ENCODE measurements at places on chromosomes 7 and 10. TPM values are rescaled to one million over a fixed set of nuclear protein-coding genes. Genes with fewer than 3 reads are reported as not detected.

Gene SORBS1
- 1,110 TPM for total RNA-seq

Gene NYAP1
- total RNA-seq, result 0.92 TPM

Gene AKR1C2
- total RNA-seq, result 44.9 TPM

- DNase-seq, result no peak
These were observed 363.4 kb upstream of the PFKP start for GRCh38 chr10:2703953-2704352.

DNA sequence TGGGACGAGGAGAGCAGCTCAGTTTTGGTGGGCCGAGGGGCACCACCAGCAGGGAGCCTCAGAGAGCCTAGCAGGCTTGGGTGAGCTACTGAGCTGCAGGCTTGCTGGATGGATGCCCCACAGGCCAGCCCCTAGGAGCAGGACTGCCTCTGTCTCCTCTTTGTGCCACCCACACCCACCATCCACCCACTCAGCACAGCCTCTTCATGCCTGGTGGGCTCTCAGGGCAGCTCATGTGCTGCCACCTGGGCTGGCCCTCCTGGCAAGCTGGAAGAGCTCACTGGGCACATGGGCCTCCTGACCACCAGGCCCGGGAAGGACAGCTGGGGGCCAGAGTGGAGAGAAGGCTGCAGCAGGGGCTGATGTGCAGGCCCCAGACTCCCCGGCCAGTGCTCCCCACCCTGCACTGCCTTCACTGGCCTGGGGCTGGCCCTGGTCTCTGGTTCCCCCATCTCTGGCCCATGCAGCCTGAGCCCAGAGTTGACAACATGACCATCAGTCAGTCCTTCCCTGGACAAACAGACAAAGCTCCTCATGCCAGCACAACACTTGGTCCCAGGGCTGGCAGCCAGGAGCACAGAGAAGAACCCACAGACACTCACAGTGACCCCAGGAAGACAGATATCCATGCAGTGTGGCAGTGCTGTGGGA, 8.2 kb downstream of the RASGEF1A start:
- DNase-seq, result no peak

GRCh38 chr10:67077376-67077775, 151.5 kb downstream of the LRRTM3 start:
- DNase-seq, result no peak

DNA sequence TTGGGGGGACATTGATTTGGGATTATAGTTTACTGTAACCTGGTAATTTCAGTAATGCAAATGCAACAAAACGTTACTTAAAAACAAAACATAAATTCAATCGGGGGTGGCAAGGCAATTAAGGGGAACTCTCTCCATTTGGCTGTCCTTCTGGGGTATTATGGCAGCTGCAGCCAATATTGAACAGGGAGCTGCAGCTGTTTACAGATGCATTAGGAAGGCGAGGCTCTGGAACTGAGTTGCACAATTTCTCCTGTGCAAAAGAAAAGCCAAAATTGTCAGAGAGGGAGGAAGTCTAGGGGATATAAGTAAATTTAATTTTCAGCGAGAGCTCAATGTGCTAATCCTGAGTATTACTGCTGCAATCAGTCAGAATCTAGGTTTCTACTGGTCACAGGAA, 36.1 kb downstream of the NEUROD6 start:
- no peak for DNase-seq

All from thoracic aorta (tissue), 2 donors.